Colonic mucosa (tissue), 4 donors: ENCODE measurements at places on chromosomes 12 and 14. TPM values are rescaled to one million over a fixed set of nuclear protein-coding genes. Genes with fewer than 3 reads are reported as not detected.
A peak's percentile ranks its signal among the peaks of the same experiment; 100 is the strongest.

- no peak for DNase-seq
These were observed 81.3 kb downstream of the VEZT start for GRCh38 chr12:95298916-95299315.

- DNase-seq: no peak
These were observed 293.6 kb downstream of the ERC1 start for GRCh38 chr12:1284611-1285010.

- DNase-seq: no peak
These were observed 42.2 kb upstream of the SLC38A2 start for GRCh38 chr12:46414591-46415268.

GRCh38 chr12:104974626-104975290 is 11.4 kb upstream of the NOPCHAP1 start:
- DNase-seq: no peak

DNA sequence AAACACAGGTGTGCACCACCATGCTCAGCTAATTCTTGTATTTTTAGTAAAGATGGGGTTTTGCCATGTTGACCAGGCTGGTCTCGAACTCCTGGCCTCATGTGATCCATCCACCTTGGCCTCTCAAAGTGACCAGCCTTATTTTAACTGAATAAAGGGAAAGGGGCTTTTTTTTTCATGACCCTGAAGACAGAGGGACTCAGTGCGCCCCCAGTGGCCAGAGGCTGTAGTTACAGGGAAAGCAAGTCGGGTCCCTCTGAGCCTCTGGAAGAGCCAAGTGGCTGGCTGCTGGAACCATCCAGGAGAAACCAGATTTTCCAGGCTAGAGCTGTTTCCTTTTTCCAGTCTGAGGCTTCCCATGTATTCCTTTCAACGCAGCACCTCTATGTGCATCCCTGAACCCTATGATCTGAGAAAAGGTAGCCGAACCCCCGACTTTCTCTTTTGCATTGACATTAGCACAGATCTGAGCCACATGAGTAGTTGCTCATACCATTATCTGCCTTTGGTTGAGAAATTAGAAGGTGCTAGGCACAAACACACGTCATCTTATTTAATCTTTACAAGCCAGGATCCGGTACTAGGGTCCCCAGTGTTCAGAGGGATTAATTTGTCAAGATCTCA is 342.7 kb downstream of the CACNA1C start:
- peak; percentile 57 for DNase-seq

GRCh38 chr14:44029933-44030332 is 477.1 kb downstream of the FSCB start:
- no peak for DNase-seq

The DLK1 gene
- 2.2 TPM for total RNA-seq
